Memory B cell (primary cell): ENCODE measurements at places on chromosomes 7 and 10.
A peak's percentile ranks its signal among the peaks of the same experiment; 100 is the strongest.

- peak; percentile 33 for DNase-seq
These were observed 11.9 kb downstream of the PIK3AP1 start for GRCh38 chr10:96708456-96708855.

DNA sequence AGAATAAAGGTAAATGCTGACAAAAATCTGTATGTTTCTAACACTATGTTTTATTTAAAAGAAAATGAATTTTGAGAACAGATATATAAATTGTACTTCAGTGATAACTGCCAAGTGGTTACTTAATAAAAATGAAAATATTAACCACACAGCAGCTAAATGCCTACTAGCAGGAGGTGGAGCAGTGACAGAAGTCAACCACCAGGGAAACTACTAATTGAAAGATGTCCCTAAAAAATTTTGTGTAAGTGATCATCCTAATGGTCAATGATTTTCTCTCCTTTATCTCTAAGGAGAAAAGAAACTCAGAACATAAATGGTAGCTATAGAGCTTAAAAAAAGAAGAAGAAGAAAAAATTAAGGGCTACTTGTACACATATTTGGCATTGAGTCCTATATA lies 22.9 kb downstream of the WNT16 start:
- no peak for DNase-seq

- DNase-seq: no peak
These were observed 42.5 kb upstream of the LRGUK start for GRCh38 chr7:134084488-134085144.

DNA sequence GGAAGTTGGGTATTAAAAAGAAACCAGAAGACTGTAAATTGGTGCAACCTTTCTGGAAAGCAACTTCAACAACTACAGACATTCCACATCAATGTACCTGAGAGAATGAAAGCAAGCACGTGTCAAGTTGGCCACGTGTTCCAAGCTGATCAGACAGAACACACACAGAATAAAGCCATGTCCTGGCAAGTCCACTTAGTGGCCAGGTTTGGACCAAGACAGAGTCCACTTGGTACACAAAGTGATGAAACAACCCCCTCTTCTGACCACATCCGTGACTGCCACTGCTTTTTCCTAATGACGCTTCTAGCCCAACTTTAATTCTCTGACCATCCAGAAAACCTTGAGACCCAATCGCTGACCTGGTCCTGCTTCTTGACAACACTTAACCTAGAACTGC lies 109.4 kb downstream of the ABLIM1 start:
- no peak for DNase-seq

DNA sequence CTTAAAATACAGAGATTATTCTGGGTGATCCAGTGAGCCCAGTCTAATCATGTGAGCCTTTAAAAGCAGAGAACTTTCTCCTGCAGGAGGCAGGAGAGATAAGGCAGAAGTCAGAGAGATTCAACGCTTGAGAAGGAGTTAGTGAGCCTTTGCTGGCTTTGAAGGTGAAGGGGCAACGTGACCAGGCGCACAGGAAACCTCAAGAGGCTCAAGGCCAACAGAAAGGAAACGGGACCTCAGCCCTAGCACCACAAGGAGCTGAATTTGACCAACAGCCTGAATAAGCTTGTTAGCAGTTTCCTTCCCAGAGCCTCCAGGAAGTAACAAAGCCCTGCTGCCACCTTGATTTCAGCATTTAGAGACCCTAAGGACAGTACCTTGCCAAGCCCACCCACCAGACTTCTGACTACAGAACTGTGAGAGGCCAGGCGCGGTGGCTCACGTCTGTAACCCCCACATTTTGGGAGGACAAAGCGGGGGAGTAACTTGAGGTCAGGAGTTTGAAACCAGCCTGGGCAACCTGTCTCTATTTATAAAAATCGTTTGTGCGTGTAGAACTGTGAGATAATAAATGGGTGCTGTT lies 87.3 kb upstream of the KAT6B start:
- peak; percentile 21 for DNase-seq

DNA sequence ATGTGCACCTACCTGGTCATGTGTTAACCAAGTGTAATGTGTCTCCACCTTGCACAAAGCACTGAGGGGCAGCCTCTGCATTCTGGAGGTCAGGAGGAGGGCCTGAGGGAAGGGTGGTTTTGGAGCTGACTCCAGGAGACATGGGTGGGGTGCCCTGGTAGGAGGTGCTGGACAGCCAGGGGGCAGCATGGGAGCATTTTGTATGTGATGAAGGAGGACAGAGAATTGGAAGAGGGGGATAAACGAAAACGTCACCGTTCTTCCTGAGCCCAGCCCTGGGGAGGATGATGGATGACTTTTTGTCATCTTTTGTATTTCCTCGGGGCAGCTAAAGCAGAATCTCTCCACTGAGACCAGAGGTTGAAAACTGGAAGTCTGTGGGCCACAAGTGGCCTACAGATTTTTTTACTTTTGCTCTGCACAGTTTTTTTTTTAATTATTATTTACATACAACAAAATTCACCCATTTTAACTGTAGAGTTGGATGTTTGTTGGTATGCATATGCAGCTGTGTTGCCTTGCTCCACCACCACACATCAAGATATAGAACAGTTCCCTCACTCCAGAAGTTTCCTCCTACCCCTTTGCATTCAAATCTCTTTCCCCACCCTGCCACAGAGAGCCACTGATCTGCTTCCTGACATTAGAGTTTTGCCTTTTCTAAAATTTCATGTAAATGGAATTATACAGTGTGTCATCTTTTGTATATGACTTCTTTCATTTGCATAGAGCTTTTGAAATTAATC lies 242.5 kb downstream of the VTI1A start:
- no peak for DNase-seq

DNA sequence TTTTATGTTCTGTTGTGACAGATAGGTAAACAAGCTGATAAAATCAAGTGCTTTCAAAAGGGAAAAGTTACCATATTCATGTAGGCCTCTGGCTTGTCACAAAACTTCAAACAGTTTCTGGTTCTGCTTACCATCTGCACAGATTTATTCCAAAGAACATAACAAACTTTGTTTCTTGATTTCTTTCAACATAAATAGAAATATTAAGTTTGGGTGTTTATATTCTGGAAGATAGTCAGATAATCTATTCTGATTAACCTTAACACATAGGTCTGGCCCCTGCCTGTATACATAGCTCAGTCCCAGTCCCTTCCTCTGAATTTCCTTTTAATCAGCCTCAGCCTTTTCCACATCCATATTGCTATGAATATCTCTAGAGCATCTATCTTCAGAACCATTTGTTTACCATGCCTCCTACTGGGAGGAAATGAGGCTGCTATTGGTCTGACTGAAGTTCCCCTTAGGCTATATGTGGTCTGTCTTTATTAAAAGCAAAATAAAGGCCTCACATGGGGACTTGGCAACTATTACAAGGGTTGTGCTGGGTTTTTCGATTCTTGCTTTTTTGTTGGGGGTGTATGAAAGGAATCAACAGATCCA lies 319.0 kb downstream of the HPSE2 start:
- DNase-seq: no peak

DNA sequence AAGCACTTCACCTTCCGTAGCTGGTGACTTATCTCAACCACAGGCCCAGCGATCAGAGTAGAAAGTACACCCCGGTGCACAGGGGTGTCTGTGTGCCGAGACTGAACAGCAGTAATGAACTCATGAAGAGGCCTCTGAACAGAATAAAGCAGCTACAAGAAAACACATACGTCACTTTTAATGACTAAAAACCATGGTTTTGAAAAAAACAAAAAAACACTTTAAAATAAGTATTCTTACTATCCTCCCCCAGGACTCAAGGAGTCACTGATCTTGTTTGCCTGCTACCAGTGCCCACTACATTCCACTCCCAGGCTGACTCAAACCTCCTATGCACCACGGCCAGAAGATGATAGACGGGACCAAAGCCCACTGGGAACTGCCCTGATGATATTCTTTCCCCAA lies 53.8 kb downstream of the NCAPG2 start:
- no peak for DNase-seq

DNA sequence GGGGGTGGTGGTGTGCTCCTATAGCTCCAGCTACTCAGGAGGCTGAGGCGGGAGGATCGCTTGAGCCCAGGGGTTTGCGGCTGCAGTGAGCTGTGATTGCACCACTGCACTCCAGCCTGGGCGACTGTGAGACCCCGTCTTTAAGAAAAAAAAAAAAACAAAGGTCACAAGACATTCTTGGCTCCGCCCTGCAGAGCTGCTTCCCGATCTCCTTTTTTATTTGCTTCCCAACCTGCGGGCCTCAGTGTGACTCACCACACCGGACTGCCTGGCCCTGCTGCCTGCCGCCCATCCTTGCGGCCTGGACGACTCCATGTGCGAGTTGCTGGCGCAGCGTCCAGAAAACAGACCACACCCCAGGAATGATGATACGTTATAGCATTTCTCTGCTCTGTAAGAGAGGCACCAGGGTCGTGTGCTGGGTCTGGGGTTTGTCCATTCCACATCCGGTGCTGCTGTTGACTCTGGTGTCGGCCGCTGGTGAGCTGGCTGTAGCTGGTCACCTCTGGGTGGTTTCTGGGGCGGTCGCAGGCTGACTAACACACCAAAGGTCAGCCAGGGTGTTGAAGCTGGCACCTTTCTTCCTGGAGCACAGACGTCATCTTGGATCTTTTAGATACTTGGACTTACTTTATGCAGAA lies 123.6 kb downstream of the TCF7L2 start:
- DNase-seq: no peak

DNA sequence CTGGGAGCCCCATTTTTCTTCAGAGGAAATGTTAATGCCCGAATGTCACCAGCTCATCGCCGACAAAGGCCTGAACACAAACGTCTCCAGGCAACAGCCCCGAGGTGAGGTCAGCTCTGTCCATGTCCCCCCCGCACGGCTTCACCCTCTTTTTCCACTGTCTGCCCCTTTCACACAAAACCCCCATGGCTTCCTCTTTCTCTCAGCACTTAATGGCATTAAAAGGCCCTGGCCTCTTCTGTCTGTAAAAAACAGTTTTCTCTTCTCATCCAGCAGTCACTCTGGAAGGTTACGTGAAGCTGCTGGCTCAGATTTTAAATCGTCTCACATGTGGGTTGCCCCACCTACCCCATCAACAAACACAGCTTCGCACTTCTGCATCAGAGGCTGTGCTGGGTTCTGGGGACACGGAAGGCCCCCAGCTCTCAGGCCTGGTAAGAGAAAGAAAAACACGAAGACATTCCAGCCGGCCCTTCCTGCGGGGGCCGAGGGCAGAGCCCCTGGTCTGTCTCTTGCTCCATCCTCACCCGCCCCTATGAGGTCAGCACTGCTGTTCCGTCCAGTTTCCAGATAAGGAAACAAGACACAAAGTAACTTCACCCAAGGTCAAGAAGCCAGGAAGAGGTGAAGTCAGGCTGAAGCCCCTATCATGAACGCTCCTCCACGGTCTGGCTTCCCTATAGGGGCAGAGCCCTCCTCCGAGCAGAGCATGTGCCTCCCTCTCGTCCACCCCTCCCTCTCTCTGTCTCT lies 91.1 kb upstream of the PDGFA start:
- no peak for DNase-seq

DNA sequence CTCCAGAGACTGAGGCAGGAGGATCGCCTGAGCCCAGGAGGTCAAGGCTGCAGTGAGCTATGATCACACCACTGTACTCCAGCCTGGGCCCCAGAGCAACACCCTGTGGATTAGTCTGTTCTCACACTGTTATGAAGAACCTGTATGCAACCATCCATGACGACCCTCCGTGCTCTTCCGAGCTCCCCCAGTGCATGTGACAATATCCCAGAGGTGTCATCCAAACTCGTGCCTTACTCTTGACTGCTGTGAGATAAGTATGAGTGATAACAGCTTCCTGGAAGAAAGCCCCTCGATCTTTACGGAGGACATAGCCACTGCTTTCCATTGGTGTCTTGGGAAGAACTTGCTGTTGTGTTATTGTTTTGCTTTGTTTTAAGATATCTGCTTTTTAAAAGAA lies 591.9 kb downstream of the GALNT17 start:
- DNase-seq: no peak
